CD4-positive, alpha-beta T cell (primary cell): ENCODE measurements at places on chromosomes 5 and 9.
A peak's percentile ranks its signal among the peaks of the same experiment; 100 is the strongest.

GRCh38 chr9:107650321-107650720, 160.8 kb upstream of the KLF4 start:
- H3K27me3 ChIP-seq: no peaks in the 10 kb centered on the region
- H3K4me1 ChIP-seq: no peaks in the 10 kb centered on the region
- DNase-seq: no peak

- no peaks in the 10 kb centered on the region for H3K27me3 ChIP-seq
- no peak overlapping the region for H3K4me3 ChIP-seq
- no peak overlapping the region for H3K27ac ChIP-seq
- no peaks in the 10 kb centered on the region for H3K4me1 ChIP-seq
Measured at GRCh38 chr5:32984851-32985610, 273.9 kb downstream of the NPR3 start.

- H3K27ac ChIP-seq: no peak overlapping the region
- no peaks in the 10 kb centered on the region for H3K27me3 ChIP-seq
- no peaks in the 10 kb centered on the region for H3K36me3 ChIP-seq
- DNase-seq: no peak
- no peak overlapping the region for H3K4me3 ChIP-seq
Measured at GRCh38 chr5:10964806-10965205, 203.8 kb upstream of the DAP start.

- H3K4me1 ChIP-seq: peaks cover 8% of the 10 kb centered on the region
- no peak overlapping the region for H3K4me3 ChIP-seq
- H3K36me3 ChIP-seq: no peaks in the 10 kb centered on the region
Measured at GRCh38 chr5:921456-922435, 29.1 kb downstream of the TRIP13 start.

DNA sequence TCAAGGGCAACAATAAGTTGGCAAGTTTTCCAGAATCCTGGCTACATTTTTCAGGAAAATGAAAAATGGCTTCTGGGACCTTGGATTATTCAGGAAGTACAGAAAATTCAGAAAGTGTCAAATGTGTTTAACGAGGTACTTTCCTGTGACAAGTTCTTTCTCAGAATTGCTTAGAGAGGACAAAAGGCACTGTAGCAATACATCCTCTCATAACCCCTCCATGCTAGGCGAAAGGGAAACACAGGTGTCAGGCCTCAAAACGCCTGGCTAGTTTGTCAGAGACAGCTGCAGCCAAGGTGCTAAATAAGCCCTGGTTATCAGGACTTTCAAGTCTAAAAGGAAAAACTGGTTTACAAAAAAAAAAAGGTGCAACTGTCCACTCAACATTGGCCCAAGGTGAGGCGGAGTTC, 115.2 kb downstream of the GNAQ start:
- DNase-seq: no peak
- H3K27me3 ChIP-seq: no peaks in the 10 kb centered on the region
- H3K4me3 ChIP-seq: no peak overlapping the region
- no peaks in the 10 kb centered on the region for H3K4me1 ChIP-seq
- peaks cover 28% of the 10 kb centered on the region for H3K36me3 ChIP-seq

GRCh38 chr5:59218424-59219045, 635.7 kb downstream of the RAB3C start:
- H3K27ac ChIP-seq: no peak overlapping the region
- no peak overlapping the region for H3K4me3 ChIP-seq

DNA sequence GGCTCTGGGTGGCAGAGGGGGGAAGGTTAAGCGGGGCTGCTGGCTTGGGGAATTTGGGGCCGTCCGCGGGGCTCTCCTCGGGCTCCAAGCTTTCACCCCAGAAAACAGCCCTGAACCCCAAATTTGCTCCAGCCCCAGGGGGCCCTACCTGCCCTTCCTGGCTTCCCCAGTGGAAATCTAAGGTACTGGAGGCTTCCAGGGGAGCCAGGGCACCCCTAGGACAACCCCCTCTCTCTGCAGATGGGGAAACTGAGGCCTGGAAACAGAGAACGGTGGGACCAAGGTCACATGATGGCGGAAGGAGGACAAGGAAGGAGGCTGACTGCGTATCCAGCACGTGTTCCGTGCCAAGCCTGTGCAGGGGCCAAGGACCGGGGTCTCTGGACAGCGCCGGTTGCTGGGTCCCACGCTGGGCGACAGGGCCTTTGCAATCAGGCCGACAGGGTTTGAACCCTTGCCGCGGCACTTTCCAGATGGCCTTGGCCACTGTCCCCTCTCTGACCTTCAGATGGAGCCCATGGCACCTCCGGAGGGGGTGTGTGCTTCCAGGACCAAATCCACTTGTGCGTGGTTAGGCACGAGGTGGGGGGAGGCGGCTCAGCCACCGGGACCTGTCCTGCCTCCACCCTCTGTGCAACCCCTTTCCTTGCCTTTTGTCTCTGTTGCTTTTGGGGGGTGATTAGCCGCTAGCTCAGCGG, 183.1 kb downstream of the C9orf50 start:
- peaks cover 20% of the 10 kb centered on the region for H3K27me3 ChIP-seq
- DNase-seq: no peak
- H3K27ac ChIP-seq: no peak overlapping the region
- no peaks in the 10 kb centered on the region for H3K36me3 ChIP-seq
- peak overlapping the region; percentile 59 for H3K4me3 ChIP-seq

- no peak for DNase-seq
- H3K36me3 ChIP-seq: peaks cover 13% of the 10 kb centered on the region
- no peaks in the 10 kb centered on the region for H3K27me3 ChIP-seq
Measured at GRCh38 chr5:76482984-76483383, 79.9 kb downstream of the IQGAP2 start.

DNA sequence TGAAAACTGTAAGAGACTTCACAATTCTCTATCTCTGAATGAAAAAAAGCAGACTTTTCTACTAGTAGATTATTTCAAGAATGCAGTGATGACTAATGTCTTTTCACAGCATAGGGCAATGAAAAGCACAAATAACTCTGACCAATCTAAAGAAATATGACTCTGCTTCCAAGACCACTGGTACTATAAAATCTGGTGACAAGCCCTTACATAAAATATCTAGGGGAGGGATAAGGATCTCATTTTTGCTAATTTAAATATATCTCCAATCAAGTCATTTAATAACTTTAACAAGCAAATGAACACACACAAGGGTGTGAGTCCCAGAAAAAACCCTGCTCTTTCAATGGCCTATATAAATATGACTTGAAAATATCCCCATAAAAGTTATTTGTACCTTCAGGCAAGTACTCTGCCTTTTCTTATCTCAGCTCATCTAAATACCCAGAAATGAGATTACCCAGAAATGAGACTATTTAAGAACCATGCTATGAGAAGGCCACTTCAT, 105.2 kb downstream of the GNAQ start:
- peaks cover 7% of the 10 kb centered on the region for H3K36me3 ChIP-seq
- no peaks in the 10 kb centered on the region for H3K27me3 ChIP-seq
- DNase-seq: no peak

DNA sequence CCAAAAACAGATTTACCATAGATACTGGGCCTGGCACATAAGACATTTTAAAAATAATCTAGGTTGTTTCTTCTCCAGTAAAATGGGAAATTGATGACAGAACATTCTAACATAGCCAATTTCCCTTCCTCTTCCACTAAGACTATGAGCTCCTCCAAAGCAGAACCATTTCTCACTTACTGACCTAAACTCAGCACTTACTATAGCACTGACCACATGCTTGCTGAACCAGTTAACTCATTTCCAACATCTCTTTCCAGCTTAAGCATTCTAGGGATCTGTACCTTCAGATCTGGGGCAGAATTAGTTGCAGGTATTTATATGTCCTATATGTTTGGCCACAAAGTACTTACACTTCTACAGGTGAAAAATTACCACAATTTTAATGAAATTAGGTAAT, 58.9 kb downstream of the TTC39B start:
- H3K27ac ChIP-seq: no peak overlapping the region
- H3K4me3 ChIP-seq: no peak overlapping the region
- peaks cover 7% of the 10 kb centered on the region for H3K36me3 ChIP-seq
- peaks cover 9% of the 10 kb centered on the region for H3K4me1 ChIP-seq
- DNase-seq: no peak

- H3K27me3 ChIP-seq: no peaks in the 10 kb centered on the region
- DNase-seq: no peak
- H3K36me3 ChIP-seq: no peaks in the 10 kb centered on the region
- H3K27ac ChIP-seq: no peak overlapping the region
- no peak overlapping the region for H3K4me3 ChIP-seq
Measured at GRCh38 chr5:125181159-125181558, 434.7 kb upstream of the ZNF608 start.

DNA sequence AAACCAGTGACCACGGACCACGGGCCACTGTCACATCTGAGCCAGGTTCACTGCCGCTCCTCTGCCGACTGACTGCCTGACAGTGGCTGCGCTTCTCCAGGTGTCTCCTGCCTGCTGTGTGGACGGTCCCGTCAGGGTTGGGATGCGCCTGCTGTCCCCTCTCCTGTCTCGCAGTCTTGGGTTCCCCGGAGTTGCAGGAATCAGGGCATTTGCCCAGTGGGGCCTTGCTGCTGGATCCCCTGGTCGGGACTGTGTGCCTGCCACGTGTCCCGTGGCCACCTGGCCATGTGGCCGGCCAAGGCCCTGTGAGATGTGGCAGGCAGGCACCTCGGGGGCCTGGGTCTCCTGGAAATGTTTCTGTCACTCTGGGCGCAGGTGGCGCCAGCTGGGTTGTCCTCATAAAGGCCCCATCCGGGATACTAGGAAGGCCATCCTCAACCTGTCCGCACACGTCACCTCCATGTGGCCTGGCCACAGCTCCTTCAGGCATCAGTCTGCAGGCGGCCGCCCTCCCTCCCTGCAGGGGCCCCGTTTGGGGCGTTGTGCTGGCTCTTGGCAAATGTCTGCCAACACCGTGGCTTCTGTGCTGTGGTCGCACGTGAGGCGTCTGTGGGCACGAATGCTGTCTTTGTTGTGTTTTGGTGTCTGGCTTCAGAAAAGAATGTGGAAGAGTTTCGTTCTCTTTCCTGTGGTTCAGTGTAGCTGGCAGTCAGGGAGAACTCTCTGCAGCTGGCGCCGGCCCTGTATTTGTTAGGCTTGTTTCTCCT, 6.4 kb upstream of the TOR4A start:
- peak; percentile 57 for DNase-seq
- peaks cover 45% of the 10 kb centered on the region for H3K36me3 ChIP-seq

GRCh38 chr9:113057193-113057592, 669 bp upstream of the ZFP37 start:
- peak overlapping the region; percentile 63 for H3K4me3 ChIP-seq
- H3K36me3 ChIP-seq: no peaks in the 10 kb centered on the region
- H3K27ac ChIP-seq: no peak overlapping the region
- H3K27me3 ChIP-seq: peaks cover 25% of the 10 kb centered on the region
- peak; percentile 3 for DNase-seq

DNA sequence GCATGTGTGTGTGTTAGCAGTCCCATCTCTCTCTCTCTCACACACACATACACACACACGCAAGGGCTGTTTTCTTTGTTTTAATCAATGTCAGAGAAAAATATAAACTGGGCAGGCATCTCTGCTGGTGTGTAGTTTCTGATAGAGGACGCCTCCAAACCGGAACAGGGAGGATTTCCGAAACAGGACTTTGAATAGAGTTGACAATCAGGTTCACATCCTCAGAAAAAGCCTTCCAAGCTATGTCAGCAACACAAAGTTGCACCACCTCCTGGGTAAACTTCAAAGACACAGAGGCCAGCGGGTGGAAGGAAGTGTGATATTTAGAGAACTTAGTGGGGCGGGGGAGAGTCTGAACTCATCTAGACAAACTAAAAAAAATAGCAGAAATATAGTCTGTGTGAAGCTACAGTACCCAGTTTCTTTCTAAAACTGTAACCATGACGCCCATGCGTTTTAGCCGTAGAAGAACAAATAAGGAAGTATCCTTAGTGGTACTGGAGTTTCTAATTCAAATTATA, 1.2 kb downstream of the ST8SIA4 start:
- H3K36me3 ChIP-seq: no peaks in the 10 kb centered on the region
- H3K27me3 ChIP-seq: no peaks in the 10 kb centered on the region
- peaks cover 34% of the 10 kb centered on the region for H3K4me1 ChIP-seq
- peak overlapping the region; percentile 92 for H3K4me3 ChIP-seq
- H3K27ac ChIP-seq: peak overlapping the region; percentile 83
- peak; percentile 90 for DNase-seq
